ENCODE measurements at places on chromosomes 16 and 17.

DNA sequence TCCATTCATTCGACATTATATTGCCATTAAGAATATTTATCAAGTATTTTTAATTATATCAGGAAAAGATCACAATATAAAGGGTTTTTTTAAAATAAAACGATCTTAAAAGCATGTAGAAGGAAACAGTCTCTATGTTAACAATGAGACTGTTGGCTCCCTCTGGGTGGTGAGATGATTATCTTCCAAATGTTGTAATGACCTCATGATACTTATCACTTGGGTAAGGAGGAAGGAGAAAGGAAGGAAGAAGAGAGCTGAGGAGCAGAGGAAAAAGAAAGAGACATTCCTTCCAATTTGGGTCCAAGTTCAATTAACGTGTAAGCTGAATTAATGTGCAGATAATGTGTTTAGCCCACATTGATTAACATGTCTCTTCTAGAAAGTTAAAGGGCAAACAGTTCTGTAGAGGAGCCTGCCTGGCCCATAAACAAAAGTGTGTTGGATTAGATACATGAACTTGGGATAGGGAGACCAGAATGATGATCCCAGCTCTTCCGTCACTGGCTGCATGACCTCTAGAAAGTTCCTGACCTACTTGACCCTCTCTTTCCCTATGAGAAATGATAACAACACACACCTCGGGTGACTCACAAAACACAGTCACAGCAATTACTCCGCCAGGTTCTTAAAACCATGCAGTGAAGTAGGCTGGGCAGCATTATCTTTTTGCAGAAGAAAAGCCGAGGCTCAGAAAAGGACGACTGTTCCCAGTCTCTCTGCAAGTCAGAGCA, 32.0 kb downstream of the PIMREG start:
- DNase-seq = no peak

GRCh38 chr17:73340093-73340596, 28.3 kb upstream of the CDC42EP4 start:
- no peak for DNase-seq

GRCh38 chr16:72873044-72873443, 174.9 kb downstream of the ZFHX3 start:
- DNase-seq = no peak

DNA sequence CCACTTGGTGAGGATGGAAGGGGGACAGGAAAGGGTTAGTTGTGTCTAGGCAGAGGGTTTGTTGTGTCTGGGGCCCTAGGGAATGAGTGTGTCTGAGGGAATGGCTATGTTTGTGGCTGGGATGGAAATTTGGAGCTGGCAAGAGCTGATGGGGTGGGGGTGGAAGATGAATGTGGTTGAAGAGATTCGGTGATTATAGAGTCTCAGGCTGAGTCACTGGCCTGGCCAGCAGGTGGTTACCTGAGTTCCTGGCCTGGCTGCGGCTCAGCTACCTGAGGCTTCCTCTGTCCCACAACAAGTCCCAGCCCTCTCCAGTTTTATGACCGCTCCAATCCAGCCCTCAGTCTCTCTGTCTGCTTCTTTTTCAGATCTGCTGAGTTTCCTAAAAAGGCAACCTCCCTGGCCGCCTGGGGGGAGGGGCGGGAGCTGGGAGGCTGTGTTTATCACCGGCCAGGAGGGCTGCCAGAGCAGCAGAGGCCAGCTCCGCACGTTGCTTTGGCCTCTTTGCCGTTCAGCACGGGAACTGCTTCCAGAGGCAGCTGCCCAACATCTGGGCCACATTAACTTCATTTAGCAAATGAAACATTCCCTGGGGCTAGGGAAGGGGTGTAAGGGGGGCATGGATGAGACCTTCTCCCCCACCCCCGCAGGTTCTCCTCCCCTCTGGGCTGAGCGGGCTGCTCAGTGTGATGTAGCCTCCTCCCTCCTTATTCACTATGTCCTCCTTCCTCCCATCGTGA, 21.8 kb downstream of the ITGB3 start:
- DNase-seq = no peak

DNA sequence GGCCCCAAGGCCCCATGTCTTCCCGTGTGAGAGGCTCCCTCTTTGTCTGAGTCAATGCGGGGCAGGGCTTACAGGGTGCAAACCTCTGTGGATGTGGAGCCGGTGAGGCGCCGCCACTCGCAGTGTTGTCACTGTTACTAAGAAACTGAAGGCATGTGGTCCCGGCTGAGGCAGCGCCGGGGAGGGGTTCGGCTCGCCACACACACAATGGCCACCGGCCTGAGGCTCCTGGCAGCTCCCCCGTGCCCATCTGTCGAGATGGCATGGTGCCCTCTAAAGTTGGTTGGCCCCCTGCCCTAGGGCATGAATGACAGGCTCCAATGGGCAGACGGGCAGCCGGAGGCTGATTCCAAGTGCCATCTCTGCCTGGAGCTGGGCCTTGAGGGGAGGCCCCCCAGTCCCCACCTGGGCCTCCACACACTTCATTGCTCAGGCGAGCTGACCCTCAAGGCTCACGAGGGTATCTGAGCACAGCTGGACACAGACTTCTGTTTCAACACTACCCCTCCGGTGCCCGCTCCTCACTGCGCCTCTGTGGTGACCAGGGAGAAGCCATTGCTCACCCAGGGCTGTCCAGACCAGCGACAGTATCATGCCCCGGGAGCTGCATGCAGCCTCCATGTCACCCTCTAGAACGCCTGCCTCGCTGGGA, 137.2 kb downstream of the C16orf78 start:
- no peak for DNase-seq

DNA sequence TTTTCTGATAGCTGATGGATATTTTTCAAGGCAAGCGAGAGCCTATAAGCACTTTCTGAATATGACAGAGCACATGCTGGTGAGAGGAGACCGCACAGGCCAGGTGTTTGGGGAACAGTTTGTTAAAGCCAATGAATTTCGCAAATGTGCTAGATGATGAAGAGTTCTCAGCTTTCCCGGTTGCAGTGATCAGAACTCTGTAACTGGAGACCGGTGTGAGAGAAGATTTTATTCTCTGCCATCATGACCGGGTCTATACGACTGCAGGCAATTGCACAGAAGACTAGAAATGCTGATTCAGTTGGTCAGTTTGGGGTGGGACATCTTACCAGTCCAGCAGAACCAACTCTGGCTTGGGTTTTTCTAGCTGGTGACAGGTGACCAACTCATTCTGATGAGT, 25.4 kb downstream of the SMTNL2 start:
- no peak for DNase-seq

Data from NCI-H1436 treated with DMSO at 0.1 percent for 48 hours (cell line).